Type B pancreatic cell (in vitro differentiated cells): ENCODE measurements at places on chromosomes 7 and 10. TPM values are rescaled to one million over a fixed set of nuclear protein-coding genes. Genes with fewer than 3 reads are reported as not detected.

GRCh38 chr7:158952776-158953175 is 96.4 kb downstream of the DYNC2I1 start:
- no peak overlapping the region for H3K4me3 ChIP-seq
- no peak overlapping the region for H3K27ac ChIP-seq
- peaks cover 29% of the 10 kb centered on the region for H3K36me3 ChIP-seq
- H3K27me3 ChIP-seq: no peaks in the 10 kb centered on the region
- H3K4me1 ChIP-seq: no peaks in the 10 kb centered on the region

- H3K36me3 ChIP-seq: peaks cover 5% of the 10 kb centered on the region
- no peak overlapping the region for H3K27ac ChIP-seq
- peaks cover 32% of the 10 kb centered on the region for H3K4me1 ChIP-seq
- no peak overlapping the region for H3K4me3 ChIP-seq
Measured at GRCh38 chr10:89355394-89355931, 22.4 kb upstream of the IFIT1B start.

DNA sequence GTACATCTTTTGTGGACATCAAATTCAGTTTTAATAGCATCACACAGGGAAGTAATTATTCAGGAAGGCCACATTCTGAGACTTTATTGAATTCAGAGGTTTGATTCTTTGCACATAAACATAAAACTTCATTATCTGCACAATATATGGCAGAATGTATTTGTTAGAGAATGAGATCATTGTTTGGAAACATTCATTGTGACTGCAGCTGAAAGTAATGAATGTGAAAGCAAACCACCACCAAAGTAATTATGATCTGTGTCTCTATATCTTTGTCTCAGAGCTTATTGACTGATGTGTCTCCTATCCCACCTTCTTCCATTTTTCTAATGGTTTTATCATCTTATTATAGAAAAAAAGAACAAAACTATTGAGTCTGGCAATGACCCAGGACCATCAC is 340.9 kb upstream of the PCDH15 start:
- DNase-seq: no peak
- H3K27ac ChIP-seq: no peak overlapping the region
- H3K27me3 ChIP-seq: no peaks in the 10 kb centered on the region
- H3K4me3 ChIP-seq: no peak overlapping the region
- H3K4me1 ChIP-seq: no peaks in the 10 kb centered on the region

DNA sequence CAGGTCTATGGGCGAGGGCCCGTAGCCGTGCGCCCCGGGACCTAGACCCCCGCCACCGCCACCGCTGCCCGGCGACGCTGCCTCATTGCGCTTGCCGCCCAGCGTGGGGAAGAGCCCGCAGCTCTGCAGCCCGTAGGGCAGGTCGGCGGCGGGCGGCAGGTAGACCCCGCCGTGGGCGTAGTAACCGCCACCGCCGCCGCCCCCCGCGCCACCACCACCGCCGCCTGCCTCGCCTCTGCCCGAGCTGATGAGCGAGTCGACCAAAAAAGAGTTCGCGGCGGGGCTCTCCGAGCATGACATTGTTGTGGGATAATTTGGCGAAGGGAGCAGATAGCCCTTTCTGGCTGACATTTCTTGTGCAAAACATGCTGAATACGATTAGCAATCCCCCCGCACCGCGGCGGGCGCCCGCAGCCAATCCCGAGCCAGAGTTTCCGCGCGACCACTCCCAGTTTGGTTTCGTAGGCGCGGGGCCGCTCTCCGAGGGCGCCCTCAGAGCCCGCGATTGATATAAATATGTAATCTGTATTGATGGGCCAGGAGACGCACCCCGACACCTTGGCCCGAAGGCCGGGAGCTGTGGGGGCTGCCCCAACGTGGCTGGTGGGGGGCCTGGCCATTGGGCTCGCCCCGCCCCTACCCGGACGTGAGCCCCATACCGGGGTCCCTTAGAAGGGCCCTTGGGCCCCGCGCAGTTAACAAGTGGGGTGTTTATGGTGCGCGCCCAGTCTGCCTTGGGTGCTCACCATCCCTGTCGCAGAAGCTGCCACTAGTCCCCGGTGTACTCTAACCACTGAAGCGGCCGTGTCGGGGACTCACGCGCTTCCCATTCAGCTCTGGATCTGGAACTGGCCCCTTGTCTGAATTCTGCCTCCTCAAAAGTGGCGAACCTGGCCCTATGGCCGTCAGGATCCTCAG is at the start of gene HOXA10:
Gene HOXA10, minus strand, starts transcription at position 365 of the 918 bp plus-strand sequence. Its CDS starts 14 bp downstream, at position 351.
- peak; percentile 70 for DNase-seq
- H3K27ac ChIP-seq: no peak within 1 kb of the TSS
- H3K4me3 ChIP-seq: peak within 1 kb of the TSS; percentile 75
- H3K4me1 ChIP-seq: peaks cover 10% of the 10 kb centered on the region
- peaks cover 87% of the 10 kb centered on the region for H3K27me3 ChIP-seq

- no peak for DNase-seq
- peak overlapping the region; percentile 35 for H3K27ac ChIP-seq
- no peak overlapping the region for H3K4me3 ChIP-seq
- no peaks in the 10 kb centered on the region for H3K36me3 ChIP-seq
- no peaks in the 10 kb centered on the region for H3K27me3 ChIP-seq
Measured at GRCh38 chr7:6631605-6632004, 5.5 kb upstream of the ZNF316 start.

GRCh38 chr7:37633048-37633447 is 50.5 kb upstream of the GPR141 start:
- no peaks in the 10 kb centered on the region for H3K4me1 ChIP-seq
- H3K27ac ChIP-seq: no peak overlapping the region
- H3K36me3 ChIP-seq: no peaks in the 10 kb centered on the region

GRCh38 chr10:19918794-19919193 is 102.6 kb downstream of the PLXDC2 start:
- H3K27me3 ChIP-seq: no peaks in the 10 kb centered on the region
- H3K4me1 ChIP-seq: peaks cover 25% of the 10 kb centered on the region
- H3K27ac ChIP-seq: peak overlapping the region; percentile 79
- peaks cover 8% of the 10 kb centered on the region for H3K36me3 ChIP-seq

- no peak overlapping the region for H3K27ac ChIP-seq
- no peak overlapping the region for H3K4me3 ChIP-seq
- peak; percentile 51 for DNase-seq
- no peaks in the 10 kb centered on the region for H3K27me3 ChIP-seq
Measured at GRCh38 chr7:45661302-45661995, 87.3 kb downstream of the ADCY1 start.

GRCh38 chr10:109962247-109962646 is 38.9 kb upstream of the XPNPEP1 start:
- H3K4me3 ChIP-seq: no peak overlapping the region
- no peak for DNase-seq
- H3K27me3 ChIP-seq: no peaks in the 10 kb centered on the region
- H3K36me3 ChIP-seq: no peaks in the 10 kb centered on the region
- H3K27ac ChIP-seq: peak overlapping the region; percentile 39

DNA sequence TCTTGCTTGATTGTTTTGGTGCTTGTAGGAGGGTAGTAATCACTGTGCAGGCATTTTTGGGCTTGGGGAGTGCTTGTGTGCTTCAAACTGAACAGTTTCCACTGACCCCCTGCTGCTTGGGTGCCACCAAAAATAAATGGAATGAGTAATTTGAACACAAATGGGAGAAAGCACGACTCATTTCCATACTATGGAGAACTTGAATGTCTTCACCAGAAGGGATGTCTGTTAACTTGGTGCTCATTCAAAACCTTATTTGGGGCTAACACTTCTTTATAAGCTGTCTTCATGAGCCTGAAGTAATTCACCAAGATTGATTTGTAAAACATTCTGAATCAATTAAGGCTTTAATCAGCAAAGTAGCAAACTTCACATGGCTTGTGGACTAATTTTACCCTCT is 560.3 kb downstream of the SDK1 start:
- no peaks in the 10 kb centered on the region for H3K27me3 ChIP-seq
- DNase-seq: no peak
- no peaks in the 10 kb centered on the region for H3K36me3 ChIP-seq
- H3K4me1 ChIP-seq: peaks cover 16% of the 10 kb centered on the region
- no peak overlapping the region for H3K4me3 ChIP-seq

GRCh38 chr10:72459301-72459700 is 104.6 kb upstream of the DNAJB12 start:
- no peak overlapping the region for H3K4me3 ChIP-seq
- peaks cover 11% of the 10 kb centered on the region for H3K4me1 ChIP-seq
- no peak for DNase-seq
- H3K27ac ChIP-seq: no peak overlapping the region
- H3K36me3 ChIP-seq: peaks cover 8% of the 10 kb centered on the region

DNA sequence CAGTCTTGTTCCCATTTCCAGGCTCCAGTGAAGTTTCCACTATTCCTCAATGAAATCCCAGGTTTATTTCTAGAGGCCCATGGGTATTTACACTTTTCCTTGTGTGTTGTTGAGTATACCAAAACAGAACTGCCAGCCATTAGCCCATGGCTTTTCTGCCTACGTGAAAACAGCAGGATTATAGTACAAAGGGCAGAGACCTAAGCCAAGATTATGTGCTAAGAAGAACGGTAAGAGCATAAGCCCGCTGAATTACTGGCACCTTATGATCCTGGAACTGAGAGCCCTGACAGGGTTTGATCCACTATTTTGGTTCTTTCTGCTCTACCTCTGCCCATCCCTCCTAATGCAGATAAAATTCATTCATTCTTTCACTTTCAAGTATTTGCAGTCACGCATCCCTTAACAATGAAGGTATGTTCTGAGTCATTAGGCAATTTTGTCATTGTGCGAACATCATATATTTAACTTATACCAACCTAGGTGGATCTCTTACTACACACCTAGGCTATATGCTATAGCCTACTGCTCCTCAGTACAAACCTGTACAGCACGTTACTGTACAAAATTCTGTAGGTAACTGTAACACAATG is 16.0 kb downstream of the SEMA3C start:
- no peaks in the 10 kb centered on the region for H3K27me3 ChIP-seq
- no peak overlapping the region for H3K27ac ChIP-seq

DNA sequence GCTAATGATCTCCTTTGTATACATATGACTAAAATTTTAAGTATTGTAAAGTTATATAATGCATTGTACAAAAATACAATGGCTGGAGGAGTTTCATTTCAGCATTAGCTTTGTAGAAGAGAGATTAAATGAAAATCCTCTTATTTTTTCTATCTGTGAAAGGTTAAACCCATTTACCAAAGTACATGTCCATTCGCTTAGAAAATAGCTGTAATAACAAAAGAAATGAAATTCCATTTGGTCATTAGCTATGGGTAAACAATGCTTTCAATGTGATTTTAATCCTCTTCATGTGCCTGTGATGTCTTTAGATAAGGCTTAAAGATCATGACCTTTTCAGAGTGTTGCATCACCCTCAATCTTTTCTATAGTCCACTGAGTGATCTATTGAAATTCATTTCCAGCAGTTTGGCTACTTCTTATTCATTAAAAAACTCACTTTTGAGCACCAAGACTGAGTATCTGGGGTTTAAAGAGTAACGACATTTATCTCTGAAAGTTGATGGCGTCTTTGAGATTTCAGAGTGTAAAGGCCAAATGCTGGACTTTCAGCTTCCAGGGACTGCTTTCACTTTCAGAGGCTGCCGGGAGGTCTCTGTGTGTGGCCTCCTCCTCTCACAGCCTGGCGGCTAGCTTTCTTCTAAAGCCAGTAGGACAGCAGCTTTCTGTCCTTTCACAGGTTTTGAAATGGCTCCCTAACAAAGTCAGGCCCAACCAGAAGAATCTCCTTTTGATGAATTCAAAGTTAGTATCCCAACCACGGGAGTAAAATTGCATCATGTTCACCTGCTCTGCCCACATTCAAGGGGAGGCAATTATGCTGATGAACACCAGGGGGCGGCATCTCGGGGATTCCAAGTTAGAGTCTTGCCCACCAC is 701.4 kb upstream of the COBL start:
- DNase-seq: no peak
- H3K4me1 ChIP-seq: no peaks in the 10 kb centered on the region
- H3K27me3 ChIP-seq: no peaks in the 10 kb centered on the region
- no peaks in the 10 kb centered on the region for H3K36me3 ChIP-seq
- no peak overlapping the region for H3K27ac ChIP-seq

- peaks cover 50% of the 10 kb centered on the region for H3K36me3 ChIP-seq
- H3K27ac ChIP-seq: no peak overlapping the region
- no peaks in the 10 kb centered on the region for H3K27me3 ChIP-seq
- no peak for DNase-seq
- no peak overlapping the region for H3K4me3 ChIP-seq
Measured at GRCh38 chr7:104198673-104199278, 9.0 kb downstream of the ORC5 start.

DNA sequence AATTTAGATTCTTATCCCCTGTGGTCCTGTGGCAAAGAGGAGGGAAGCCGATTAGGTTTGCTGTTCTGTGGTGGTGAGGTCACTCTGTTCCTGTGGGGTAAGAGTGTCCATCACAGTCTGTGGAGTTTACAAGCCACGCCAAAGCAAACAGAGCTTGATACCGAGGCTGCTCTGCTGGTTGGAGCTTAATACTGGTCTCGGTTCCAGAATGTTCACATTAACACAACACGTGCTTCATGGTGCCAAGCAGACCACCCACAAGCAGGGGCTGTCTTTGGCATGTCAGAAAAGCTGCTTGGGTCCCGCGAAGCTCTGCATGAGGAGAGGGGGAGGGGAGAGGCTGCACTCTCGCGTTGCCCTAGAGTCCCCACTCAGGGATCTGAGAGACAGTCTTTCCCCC is 47.5 kb downstream of the DNAJB6 start:
- DNase-seq: no peak
- no peak overlapping the region for H3K27ac ChIP-seq
- H3K36me3 ChIP-seq: peaks cover 39% of the 10 kb centered on the region
- no peaks in the 10 kb centered on the region for H3K27me3 ChIP-seq

DNA sequence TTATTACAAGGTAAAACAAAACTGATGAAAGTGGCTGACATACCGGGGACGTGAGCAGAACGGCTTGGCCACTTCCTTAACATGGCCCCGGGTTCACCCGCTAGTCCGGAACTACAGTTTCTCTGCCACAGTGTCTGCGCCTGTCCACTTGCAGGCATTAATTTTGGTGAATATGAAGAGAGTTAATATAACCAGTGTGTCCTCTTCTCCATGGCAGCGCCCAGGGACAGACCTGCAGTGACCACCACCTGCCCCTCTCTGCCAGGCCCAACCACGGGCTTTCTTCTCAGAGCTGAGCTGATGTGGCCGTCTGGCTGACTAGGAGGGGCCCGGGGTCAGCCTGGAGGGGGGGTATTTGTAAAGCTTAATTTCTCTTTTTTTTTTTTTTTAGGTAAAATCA is 1.1 kb upstream of the NDUFB2 start:
- H3K4me1 ChIP-seq: peaks cover 31% of the 10 kb centered on the region
- no peak for DNase-seq
- H3K4me3 ChIP-seq: peak overlapping the region; percentile 17
- no peaks in the 10 kb centered on the region for H3K27me3 ChIP-seq
- peak overlapping the region; percentile 99 for H3K27ac ChIP-seq

DGKB gene
- total RNA-seq: 2.6 and 3.4 TPM in 2 replicates

CALCR gene
- 0.10 and 0.12 TPM in 2 replicates for total RNA-seq

MNX1 gene
- total RNA-seq: 14.9 and 27.0 TPM in 2 replicates

EMX2 gene
- total RNA-seq: 24.7 and 29.9 TPM in 2 replicates

DDC gene
- total RNA-seq: 29.9 and 71.9 TPM in 2 replicates

SEMA3E gene
- 4.0 and 27.7 TPM in 2 replicates for total RNA-seq

CPED1 gene
- 0.88 and 45.4 TPM in 2 replicates for total RNA-seq
